Stimulated activated CD8-positive, alpha-beta memory T cell treated with anti-CD3 and anti-CD28 coated beads, Interleukin-15, amount 100 ng/mL, for 1 hour (primary cell): ENCODE measurements at places on chromosomes 2 and 18.

DNA sequence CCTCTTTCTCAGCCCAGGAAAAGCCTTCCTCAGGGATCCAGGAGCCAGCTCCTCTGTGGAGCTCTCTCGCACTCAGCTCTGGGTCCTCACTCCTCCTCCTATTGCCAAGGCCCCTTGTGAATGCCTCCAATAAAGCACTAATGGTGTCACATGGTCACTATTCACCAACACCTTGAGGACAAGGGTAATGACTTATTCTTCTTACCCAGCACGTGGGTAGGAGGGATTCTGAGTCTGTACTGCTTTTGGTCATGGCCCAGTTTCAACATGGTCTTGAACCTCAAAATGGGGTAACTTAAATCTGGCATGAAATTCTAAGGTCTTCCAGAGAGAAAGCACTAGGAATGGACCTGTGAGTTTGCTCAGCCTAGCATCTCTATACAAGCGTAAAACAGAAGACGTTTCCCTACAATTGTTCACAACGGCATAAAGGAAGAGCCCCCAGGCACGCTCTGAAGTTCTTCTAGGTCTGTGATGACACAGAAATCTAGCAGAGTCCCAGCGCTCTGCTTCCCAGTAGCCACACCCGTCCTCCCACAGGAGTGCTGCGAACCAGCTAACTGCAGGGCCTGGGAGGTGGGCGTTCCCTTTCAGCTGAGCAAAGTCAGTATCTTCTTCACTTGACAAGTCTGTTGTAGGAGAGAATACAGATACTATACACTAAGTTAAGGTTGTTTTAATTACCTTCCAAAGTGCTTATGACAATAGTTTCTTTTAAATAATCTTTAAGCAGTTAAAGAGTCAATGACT lies 14.6 kb upstream of the KIDINS220 start:
- DNase-seq, result no peak

- DNase-seq, result peak; percentile 14
Observed at GRCh38 chr18:58671632-58672564, 633 bp downstream of the MALT1 start.

GRCh38 chr2:13009027-13009642 lies 292.4 kb downstream of the TRIB2 start:
- DNase-seq, result no peak

DNA sequence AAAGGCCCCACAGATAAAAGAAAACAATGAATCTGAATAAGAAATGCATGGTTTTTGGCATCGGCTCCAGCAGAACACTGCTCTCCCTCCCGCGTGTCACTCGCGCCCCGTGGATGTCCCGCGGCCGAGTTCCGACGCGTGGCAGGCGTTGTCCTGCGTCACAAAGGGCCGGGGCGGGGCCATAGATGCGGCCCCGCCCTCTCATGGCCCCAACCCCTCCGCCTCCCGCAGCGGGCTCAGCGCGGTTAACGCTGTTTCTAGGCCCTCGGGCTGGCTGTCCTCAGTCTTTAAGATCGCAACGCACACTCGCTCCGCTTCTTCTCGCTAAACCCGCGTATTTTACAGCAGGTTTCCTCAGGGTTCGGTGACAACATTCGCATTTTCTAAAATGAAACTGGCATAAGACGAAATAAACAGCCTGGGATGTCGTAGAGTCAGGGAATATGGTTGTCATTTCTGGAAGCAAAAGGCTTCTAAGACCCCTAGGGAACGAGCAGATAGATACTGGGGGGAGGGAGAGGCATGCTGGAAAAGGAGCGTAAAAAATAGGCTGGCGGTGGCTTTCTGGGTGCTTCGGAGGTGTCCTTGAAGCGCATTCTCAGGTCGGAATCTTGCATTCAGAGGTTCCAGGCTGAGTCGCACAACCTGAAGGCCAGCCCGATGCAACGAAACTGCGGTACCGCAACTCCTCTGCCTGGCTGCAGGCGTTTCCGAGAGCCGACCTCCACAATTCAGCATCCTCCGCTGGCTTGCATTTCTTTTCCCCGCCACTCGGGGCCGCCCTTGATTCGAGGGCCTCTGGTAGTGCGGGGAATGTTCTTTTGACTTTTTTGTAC lies at the start of gene FKBP7:
FKBP7 (minus strand) TSS at position 162 of the 836 bp plus-strand sequence; CDS start at position 61, 101 bp downstream.
- peak; percentile 65 for DNase-seq

GRCh38 chr2:193124815-193125214 lies 930.1 kb upstream of the TMEFF2 start:
- no peak for DNase-seq

- DNase-seq, result no peak
Observed at GRCh38 chr2:41723526-41723925, 324.3 kb upstream of the PKDCC start.

GRCh38 chr2:147351784-147352183 lies 493.0 kb upstream of the ACVR2A start:
- DNase-seq, result no peak

- DNase-seq, result no peak
Observed at GRCh38 chr2:72914206-72914559, 3.1 kb upstream of the EMX1 start.

- DNase-seq, result no peak
Observed at GRCh38 chr18:25843791-25844190, 246.6 kb downstream of the SS18 start.

- peak; percentile 68 for DNase-seq
Observed at GRCh38 chr2:46461011-46461674, 18.2 kb upstream of the TMEM247 start.

DNA sequence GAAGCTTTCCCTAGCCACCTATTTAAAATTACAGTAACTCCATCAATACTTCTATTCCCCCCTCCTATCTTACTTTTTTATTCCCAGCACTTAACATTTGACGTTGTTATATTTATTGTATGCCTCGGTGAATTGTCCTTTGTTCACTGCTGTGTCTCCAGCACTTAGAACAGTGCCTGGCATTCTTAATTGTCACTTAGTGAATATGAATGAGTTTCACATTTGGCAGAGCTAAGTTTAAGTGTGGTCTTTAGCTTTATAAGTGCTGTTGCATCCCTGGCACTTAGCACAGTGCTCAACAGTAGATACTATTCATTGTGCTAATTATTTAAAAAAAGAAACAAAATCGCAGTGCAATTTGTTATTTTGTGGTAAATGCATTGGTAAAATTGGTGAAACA lies 1.7 kb downstream of the RMP24 start:
- DNase-seq, result no peak

GRCh38 chr18:75008186-75008585 lies 200.8 kb downstream of the PTGR3 start:
- no peak for DNase-seq

GRCh38 chr2:172106108-172106961 lies 3.6 kb upstream of the DLX2 start:
- DNase-seq, result no peak

DNA sequence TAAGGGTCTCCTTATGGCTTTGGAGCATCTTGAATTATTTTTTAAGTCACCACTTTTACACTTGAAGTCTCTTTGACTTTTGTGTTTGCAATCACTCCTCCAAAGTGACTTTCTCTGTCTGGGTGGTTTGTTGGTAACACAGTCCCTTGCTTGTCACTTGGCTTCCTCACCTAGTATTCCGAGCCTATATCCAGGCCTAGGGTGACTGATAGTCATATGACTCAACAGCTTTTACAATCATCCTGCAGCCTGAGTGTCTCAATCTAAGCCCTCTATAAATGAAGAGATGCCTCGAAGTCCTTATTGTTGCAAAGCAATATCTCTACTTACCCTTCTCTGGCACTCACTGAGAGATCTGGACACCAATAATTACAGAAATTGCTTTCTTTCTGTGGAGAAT lies 53.9 kb upstream of the SETBP1 start:
- no peak for DNase-seq

GRCh38 chr2:238706673-238707072 lies 141.2 kb upstream of the TWIST2 start:
- no peak for DNase-seq

- DNase-seq, result no peak
Observed at GRCh38 chr2:202756598-202756997, 115.0 kb downstream of the ICA1L start.

GRCh38 chr2:83536556-83536955 lies 922.5 kb downstream of the SUCLG1 start:
- DNase-seq, result no peak

DNA sequence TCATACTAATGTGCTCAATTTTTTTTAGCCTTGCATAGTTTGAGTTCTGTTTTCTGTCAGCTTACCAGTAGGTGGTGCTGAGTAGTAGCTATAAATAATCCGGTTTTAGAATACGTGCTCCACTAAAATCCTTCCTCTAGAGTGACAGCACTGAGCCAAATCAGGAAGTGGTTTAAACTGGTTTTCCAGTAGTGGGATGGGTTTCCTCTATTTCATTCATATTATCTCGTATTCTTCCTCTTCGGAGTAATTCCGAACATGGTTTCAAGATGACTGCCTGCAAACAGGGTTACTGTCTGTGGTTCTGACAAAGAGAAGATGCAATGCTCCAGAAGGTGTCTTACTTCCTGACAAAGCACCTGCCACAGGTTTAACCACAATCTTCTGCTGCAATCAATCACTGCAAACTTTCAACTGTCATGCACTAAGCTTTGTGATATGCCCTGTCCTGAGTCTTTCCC lies 496.9 kb upstream of the VRK2 start:
- DNase-seq, result no peak

- no peak for DNase-seq
Observed at GRCh38 chr18:46704189-46704588, 47.2 kb upstream of the LOXHD1 start.

GRCh38 chr2:235044501-235045271 lies 92.9 kb downstream of the SH3BP4 start:
- no peak for DNase-seq

GRCh38 chr18:74745633-74746403 lies 148.1 kb downstream of the ZNF407 start:
- no peak for DNase-seq

DNA sequence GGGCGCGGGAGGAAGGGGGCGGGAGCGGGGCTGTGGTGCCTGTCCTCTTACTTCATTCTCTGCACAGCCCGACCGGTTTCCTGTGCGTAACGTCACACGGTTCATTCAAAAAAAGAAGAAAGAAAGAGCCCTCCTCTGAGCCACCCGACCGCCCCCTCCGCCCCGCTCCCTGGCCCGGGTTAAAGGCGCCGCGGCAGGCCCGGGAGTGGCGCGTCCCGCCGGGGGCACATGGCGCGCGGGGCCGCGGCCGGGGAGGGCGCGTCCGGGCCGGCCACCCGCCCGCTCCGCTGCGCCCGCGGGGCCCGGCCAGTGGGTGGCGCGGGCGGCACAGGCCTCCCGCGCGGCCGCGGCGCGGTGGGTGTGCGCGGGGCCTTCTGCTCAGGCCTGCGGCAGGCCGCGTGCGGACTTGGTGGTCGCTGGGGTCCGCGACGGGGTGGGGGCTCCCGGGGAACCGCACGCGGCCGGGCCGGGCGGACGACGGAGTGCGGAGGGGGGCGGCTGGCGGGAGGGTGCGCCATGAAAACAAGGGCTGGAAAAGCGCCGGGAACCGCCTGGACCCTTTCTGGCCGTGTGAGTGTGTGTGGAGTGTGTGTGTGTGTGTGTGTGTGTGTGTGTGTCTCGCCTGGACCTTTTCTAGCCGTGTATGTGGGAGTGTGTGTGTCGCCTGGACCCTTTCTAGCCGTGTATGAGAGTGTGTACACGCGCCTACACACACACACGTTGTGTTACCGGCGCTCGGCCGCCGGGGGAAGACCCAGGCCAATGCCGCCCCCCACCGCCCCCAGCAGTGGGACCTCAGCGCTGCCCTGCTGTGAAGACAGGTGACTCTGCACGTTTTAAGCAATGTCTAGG lies 780 bp upstream of the BCL2 start:
- DNase-seq, result peak; percentile 73

DNA sequence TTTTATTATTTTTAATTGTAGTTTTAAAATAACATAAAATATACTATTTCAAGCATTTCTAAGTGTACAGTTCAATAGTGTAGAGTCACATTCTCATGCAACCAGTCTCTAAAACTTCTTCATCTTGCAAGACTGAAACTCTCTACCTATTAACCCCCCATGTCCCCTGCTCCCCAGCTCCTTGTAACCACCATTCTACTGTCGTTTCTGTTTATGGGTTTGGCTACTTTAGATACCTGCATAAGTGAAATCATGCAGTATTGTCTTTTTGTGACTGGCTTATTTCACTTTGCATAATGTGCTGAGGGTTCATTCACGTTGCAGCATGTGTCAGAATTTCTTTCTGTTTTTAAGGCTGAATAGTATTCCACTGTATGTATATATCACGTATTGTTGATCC lies 139.4 kb downstream of the SMAD7 start:
- no peak for DNase-seq

GRCh38 chr2:175476948-175477347 lies 295.4 kb upstream of the ATP5MC3 start:
- no peak for DNase-seq

DNA sequence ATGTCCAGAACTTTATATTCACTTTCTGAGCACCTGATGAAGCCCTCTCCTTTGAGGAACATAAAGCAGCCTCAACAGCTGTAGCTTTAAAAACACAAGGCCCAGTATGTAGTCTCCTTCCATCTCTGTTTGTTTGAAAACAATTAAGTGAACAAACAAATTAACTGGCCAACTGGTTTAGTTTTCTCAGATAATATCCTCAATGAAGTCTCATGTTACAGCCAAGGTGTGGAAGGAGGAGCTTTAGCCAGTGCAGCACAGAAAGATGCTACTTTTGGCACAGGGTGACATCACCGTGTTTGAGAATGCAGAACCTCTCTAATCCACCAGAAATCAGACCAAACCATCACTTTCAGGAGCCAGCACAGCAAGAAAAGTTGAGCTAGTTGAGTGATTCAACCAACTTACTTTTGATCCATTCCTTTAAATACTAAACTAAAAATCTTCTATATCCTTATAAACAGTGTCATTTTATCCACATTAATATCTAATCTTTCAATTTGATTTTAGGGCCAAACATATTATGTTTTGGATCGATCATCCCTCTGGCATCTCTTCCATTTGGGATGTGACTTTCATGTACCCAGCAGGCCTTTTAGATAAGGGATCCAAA lies 488.7 kb downstream of the ARHGAP15 start:
- no peak for DNase-seq

GRCh38 chr18:78972930-78973331 lies 6.7 kb upstream of the SALL3 start:
- DNase-seq, result no peak

- no peak for DNase-seq
Observed at GRCh38 chr2:26430826-26431225, 29.1 kb downstream of the DRC1 start.

DNA sequence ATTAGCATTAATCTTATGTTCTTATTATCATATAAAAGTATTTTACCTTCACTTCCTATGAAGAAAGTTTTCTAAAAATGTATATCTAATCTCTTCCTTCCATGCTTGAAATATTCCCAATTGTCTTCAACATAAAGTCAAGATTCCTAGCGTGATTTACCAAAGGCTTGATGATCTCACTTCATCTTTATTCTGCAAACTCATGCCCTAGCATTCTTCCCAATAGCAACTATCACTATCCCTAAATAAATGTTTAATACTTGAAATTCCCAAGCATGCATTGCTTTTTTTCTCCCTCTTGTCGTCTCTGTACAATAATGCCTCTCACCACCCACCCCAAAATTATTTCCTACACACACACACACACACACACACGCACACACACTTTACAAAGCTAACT lies 125.8 kb downstream of the VWC2L start:
- DNase-seq, result no peak

DNA sequence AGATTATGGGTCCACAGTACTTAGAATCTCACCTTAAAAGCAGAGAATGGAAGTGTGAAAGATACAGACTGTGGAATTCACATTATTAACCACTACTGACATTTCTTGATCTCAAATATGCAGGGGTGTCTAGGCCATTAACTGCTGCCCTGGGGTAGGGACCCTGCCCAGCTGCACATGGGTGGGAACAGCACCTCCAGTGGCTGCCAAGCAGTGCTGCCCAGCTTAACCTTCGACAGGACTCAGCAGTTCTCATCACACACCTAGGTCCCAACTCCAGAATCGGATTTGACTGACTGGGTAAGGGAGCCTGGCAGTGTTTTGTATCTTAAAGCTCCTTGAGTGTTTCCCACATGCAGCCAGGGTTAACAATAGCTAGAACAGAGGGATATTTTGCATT lies 14.9 kb downstream of the ERFE start:
- DNase-seq, result no peak
